Central memory CD4-positive, alpha-beta T cell (primary cell): ENCODE measurements at places on chromosomes 11 and 22.

- DNase-seq, result no peak
Observed at GRCh38 chr22:34481090-34481489, 560.8 kb upstream of the LARGE1 start.

DNA sequence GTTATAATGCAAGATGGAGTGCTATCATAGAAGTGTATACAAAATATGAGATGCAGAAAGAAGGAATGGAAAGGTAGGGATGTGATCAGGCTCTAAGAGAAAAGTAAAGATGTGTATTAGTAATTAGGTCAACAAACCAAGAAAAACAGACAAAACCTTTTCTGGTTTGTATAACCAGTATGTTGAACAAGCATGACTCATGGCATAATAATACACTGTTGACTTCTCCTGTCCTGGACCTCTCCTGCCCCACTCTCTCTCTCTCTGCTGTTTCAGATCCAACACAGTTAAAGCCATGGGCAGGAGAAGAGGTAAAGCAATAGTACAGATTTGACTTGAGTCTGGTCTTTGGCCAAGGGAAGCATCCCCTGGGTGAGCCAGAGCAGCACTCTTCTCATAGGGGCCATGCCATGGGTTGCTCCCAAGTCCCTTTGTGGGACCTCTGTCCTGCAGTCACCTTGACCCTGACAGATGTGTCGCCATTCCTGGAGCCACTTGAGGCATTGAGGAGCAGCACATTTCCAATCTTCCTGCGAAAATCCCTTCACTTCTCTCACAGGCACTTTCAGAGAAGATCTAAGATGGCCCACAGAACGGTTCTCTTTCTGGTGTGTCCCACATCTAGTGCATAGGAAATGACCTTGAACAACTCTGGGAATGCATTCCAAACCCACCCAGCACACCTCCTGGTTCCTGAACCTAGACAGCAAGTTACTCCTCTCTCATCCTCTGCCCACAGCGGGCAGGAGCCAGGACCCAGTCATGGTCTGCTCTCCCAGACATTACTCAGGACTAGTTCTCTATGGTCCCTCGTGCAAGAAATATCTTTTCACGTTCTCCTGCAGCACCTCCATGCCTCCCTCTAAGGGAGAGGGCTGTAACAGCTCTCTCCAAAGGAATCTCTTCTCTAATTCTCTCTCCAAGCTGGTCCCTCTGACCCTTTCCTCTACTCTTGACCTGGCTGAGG lies 58.2 kb upstream of the PRSS23 start:
- DNase-seq, result no peak

DNA sequence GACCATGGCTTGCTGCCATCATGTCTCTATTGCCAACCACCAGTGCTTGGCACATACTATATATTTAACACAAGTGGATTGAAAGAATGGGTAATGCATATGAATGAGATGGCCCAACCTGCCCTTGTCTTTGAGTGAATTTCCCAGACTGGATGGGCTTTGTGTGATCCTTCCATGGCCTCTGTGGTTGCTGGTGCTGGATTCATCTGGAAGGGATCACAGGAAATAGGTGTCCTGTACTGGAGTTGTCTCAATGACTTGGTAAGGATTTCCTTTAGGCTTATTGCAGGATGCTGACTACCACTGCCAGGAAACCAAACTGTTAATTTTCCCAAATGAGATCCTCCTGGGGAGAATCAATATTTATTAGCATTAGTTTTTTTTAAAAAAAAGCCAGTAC lies 328.6 kb downstream of the TMEM135 start:
- no peak for DNase-seq

DNA sequence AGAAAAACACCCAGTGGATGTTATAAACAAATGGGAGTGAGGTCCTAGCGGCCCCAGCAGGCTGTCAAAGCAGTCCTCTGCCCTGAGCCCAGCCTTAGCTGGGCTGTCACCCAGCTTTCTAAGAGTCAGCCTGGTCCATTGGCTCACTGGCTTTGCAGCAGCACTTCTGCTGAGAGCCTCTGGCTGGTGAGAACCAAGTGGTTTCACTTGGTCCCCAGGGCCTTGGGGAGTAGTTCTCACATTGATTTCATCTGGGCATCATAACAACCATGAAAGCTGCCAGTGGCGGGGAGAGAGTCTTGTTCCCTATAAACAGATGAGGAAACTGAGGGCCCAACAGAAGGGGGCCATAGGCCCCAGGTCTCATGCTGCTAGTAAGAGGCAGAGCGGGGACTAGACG lies 11.4 kb downstream of the SEC14L6 start:
- DNase-seq, result no peak

DNA sequence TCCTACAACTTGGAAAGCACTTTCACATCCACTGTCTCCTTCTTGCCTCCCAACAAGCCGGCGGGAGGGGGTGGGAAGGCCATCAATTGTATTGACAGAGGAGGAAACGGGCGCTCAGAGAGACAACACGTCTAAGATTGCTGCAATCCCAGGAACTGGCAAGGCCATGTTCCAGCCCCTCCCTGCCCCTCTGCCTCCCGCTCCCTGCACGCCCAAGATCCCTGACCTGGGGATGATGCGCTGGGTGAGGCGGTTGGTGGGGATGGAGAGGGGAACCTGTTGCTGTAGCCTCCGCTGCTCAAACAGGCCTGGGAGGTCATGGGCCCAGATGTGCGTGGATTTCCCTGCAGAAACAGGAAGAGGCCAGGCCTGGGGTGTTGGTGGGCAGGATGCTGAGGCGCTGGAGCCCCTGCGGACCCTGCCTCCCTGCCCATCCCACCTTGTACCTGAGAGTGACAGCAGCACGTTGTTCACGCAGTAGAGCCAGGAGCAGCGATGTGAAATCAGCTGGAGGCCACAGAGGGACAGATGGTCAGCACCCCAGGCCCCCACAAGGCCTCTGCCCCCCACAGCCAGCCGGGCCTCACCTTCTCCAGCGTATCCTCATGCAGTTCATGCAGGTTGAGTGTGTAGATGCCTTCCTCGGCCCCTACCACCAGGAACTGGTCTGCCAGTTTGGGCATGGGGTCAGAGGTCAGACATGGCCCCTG lies 6.8 kb downstream of the MAP4K2 start:
- DNase-seq, result no peak

DNA sequence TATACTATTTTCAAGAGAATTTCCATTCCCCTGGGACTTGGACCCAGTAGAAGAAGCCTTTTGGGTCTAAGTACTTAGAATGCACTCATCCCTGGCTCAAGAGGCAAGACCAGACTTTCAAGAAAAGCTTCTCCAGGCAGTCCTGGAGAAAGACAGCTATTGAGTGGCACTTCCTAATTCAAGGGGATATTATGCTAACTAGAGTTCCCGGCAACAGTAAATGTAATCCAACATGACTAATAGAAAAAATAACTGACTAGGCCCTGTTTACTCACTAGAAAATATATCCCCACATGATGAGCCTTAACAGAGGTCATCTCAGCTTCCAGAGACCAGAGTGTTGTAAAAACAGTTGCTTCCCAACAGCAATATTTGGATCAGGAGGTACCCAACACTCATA lies 47.2 kb upstream of the AKIP1 start:
- DNase-seq, result no peak

- DNase-seq, result no peak
Observed at GRCh38 chr11:12377106-12377823, at the start of gene PARVA. TSS of gene PARVA (plus strand) at chr11:12377571. CDS start at chr11:12377648, 77 bp downstream.

- no peak for DNase-seq
Observed at GRCh38 chr11:45665206-45665932, at the start of gene CHST1. TSS of gene CHST1 (minus strand) at chr11:45665622. CDS start at chr11:45650923, 14,699 bp downstream.
